Caco-2 (cell line): ENCODE measurements at places on chromosomes 5 and 9.

DNA sequence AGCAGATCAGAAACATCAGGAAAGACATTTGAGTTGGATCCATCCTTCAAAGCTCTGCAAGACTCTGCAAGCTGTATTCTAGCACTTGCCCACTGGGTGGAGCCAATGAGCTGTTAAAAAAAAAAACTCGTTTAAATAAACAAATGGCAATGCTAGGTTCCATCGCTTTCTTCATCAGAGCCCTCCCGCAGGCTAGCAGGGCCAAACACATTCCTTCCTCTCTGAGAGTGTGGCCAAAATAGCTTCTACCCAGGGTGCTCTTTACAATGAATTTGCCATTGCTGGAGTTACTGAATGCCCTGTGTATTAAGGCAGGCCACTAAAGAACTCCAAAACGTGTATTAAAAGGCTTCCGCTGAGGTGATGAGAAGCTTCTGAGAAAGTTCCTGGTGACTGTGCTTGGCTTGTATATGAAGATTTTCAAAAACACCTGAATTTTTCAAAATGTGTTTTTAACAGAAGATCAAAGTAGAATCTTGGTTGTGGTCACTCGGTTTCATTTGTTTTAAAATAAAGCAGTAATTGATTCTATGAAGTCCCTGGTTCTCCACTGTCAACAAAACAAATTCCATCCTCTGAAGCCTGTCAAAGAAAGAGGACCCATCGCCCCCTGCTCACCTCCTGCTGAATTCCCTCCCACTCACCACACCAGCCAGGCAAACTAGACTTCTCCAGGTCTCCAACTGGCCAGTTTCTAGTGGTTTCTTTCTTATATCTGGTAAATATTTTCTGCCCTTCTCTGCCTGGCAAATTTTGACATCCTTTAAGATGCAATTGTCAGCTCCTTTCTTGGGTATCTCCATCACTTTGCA, 36.5 kb upstream of the EQTN start:
- DNase-seq, result peak; percentile 73

DNA sequence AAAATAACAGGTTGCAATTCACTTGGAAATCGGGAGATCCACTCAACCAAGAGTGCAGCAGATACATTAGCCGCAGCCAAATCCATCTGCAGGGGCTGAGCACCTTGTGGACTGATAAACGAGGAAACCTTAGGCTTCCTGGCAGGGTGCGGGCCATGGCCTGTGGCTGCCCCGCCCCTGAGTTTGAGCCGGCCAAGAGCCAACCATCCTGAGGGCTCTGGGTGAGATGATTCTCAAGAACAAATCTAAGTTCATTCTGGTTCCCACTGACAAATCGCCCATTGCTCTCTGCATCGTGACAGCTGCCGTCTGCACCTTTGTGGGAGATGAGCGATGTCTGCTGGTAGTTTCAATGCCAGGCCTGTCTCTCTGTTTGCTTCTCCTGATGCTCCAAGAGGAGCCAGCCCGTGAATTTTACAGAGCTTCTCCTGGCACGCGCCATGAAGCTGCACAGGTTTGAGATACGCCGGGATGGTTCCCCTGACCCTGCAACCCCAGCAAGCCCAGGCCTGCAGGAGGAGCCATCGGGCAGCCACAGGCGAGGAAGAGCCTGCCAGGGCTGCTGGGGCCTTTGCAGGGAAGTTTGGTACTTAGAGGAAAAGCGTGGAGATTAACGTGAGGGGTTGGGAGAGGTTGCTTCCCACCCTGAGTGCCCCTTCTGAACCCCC, 154.0 kb downstream of the OLFM1 start:
- DNase-seq, result no peak

GRCh38 chr9:112761912-112762655, 11.5 kb downstream of the SNX30 start:
- DNase-seq, result no peak

- DNase-seq, result no peak
These were observed 58.5 kb upstream of the ANXA1 start for GRCh38 chr9:73093016-73093739.

DNA sequence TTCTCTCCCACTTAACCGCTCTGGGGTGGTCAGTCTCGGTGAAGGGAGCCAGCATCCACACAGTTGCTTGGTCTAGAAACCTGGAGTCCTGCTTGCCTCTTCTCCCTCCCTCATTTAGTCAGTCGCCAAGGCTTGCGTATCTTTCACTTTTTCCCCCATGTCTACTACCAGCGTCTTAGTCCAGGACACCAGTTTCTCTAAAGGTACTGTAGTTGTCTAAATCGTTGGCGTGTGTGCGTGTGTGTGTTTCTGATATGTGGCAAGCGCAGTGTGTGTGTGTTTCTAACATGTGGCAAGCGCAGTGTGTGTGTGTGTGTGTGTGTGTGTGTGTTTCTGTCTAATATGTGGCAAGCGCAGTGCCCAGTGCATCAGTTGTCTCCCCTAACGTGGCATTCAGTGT, 641 bp downstream of the ATP6V1G1 start:
- no peak for DNase-seq

DNA sequence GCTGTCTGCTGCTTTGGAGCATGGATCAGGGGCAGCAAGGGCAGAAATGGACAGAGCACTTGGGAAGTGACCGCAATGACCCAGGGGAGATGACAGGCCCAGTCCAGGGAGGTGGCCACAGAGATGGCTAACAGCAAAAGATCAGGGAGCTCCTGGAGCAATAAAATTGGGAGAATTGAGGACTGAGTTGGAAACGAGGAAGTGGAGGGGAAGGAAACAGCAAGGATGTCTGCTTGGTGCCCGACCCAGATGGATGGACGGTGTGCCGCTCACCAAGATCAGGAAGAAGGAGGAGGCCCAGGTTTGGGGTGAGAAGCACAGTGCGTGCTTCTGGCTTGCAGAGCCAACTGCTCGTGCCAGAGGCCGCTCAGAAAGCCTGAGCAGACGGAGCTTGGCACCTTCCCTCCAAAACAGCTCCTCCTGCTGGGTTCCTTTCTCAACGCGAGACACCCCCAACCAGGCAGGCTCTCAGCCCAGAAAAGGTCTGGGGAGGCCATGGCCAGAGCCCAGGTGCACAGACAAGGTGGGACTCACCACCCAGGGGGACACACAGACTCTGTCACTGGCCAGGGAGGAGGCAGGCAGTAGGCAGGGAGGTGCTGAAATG, 1.7 kb upstream of the SLC34A1 start:
- no peak for DNase-seq

DNA sequence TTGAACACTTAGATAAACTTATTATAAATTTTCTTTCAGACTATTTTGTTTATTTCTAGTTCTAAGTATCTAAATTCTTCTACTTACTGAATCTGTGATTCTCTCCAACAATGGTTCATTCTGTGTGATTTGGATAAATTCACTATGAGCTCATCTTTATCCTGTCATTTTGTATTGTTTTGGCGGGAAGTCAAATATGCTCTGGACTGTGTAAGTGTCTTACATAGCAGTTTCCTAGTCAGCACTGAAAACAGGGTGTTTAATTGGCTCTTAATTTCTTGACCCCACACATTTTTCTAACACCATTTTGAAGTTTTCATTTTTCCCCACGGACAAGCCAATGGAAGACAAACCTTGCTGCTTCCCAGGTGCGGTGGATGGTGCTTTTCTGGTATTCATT, 207.0 kb upstream of the ACO1 start:
- no peak for DNase-seq

DNA sequence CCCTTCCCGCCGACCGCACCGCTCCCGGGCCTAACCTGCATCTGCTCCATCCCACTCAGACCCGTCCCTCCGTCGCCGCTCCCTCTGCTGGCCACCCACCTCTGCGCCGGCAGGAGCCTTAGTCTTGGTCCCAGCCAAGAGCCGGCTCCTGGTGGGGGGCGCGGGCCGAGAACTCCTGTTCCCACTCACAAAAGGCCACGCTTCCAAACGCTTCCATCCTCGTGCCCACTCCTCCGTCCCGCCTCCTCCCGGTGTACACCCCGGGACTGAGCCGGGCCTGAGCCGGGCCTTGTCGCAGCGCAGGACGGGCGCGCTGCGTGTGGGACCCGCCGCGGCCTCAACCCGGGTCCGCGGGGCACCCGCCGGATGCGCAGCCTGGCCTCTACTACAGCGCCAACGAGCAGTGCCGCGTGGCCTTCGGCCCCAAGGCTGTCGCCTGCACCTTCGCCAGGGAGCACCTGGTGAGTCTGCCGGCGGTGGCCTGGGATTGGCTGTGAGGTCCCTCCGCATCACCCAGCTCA, 7.5 kb downstream of the ADAMTS13 start:
- no peak for DNase-seq

GRCh38 chr5:39175273-39175955, 43.9 kb downstream of the FYB1 start:
- no peak for DNase-seq

GRCh38 chr5:171336521-171337209, 27.6 kb downstream of the TLX3 start:
- peak; percentile 50 for DNase-seq

DNA sequence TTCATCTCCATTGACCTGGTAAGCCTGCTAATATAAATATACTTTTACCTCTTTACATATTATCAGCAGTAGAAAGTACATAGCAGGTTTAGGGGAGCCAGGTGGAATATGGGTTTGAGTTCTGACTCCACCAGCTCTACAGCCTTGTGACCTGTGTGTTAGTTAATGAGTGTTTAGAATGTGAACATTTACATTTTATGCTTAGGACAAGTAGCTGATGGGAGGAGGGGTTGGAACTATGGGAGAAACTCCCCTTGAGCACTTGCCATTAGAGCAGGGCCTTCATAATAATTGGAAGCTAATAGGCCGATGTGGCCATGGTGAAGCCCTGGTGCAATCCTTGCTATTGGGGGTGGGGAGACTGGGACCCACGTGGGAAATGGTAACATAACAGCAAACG, 148.3 kb upstream of the NTRK2 start:
- DNase-seq, result no peak

DNA sequence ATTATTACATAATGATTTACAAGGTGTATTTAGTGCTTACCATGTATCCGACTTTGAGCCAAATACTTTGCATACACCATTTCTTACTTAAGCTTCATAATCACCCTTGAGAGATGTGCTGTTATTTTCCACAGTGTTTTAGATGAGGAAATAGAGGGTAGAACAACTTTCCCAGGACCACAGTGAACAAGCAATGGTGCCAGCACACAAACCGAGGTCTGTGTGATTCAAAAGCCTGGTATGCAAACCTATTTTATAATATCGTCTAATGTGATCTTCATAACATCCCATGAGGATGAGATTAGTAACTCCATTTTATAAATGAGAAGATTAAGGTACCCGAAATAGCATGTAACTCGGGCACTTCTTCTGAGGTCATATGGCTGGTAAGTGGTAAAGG, 294.7 kb downstream of the NSG2 start:
- no peak for DNase-seq

DNA sequence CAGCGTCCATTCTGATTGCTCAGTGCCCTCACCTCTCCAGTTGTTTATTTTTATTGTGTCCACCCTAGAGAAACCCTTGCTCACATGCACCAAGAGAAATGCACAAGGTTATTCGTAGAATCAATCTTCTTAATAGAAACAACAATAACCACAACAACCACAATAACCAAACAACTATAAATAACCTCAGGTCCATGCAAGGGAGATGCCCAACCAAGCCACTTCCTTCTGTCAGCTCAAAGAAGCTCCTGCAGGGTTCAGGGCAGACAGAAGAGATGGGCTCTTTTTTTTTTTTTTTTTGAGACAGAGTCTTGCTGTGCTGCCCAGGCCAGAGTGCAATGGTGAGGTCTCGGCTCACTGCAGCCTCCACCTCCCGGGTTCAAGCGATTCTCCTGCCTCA, 14.9 kb upstream of the TCOF1 start:
- DNase-seq, result no peak

DNA sequence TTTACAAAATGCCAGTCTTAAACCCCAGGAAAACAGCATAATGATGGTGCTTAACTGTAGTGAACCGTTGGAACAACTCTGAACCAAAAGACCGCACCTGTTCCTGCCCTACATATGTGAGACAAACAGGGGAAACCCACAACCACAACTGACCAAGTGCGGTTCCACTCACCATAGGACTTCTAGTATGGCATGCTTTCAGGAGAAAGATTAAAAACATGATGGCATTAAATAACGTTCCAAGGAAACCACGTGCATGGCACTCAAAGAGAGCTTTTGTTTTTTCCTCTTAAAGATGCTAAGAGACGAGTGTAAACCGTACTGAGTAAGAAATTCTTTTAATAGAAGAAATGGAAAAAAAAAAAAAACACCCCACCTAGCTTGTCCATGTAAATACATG, 119.8 kb downstream of the SSBP2 start:
- no peak for DNase-seq

DNA sequence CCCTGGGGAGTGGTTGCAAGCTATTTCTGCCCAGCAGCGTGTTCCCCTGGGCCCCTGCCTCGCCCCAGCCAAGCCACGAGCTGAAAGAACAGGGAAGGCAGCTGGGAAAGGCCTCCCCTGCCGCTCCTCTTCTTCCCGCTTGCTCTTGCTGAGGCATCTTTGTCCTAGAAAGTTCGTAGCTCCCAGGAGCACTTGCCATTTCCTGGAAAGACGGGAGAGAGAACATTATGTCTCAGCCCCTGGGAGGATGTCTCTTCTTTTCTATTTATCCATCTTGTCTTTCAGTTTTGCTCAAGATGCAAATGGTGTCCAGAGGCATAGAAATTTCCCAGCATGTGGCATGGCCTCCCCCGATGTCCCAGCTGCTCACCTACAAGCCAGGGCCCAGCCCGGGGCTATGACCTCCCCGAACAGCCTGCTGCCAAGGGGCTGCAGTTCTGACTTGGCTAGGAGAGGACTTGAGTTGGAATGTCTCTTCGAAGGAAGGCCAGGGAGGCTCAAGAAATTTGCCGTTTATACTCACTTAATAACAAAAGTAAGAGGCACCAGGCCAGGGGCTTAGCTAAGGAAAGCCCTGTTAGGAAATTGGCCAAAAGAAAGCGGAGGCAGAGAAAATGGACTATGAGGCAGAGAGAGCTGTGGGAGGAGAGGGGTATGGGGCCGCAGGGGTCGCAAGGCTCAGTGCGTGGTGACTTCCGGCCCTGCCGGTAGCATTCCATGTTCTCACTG, 87.3 kb downstream of the LIFR start:
- no peak for DNase-seq

- no peak for DNase-seq
These were observed 9.8 kb upstream of the ABL1 start for GRCh38 chr9:130825351-130825651.

GRCh38 chr9:137437691-137438590, 3.2 kb downstream of the ENTPD8 start:
- no peak for DNase-seq

GRCh38 chr9:93218161-93218560, 34.2 kb downstream of the WNK2 start:
- DNase-seq, result no peak

DNA sequence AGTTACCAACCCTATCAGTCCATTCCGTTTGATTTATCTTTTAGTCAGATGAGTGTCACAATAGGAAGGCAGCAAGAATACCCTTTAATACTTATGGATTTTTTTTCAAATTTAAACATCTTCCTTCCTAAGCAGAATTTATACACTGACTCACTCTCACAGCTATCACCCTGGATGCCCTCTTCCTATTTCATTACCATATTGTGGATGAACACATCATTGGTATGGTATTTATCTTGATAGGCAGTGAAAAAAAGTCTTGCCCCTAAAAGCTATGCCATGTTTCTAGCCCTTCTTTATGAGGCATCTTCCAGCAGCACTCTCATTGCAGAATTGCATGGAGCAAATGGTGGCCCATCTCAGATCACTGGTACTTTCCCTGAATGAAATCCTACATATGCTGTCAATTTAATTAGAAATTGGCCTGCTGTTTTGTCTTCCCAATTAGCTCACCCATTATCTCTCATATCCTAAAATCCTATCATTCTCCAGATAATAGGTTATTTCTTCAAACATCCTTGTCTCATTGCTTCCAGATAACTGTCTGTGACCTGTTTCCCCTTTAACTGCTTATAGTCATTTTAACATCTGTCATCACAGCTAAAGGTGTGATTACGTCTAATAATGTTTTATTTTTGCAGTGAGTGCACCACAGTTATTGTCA, 433.5 kb upstream of the POU5F2 start:
- no peak for DNase-seq
